ENCODE measurements at places on chromosomes 4 and X.

- DNase-seq: no peak
Measured at GRCh38 chr4:143374771-143375170, 38.1 kb downstream of the GAB1 start.

GRCh38 chrX:13081395-13082205, 37.2 kb upstream of the FAM9C start:
- DNase-seq: no peak

DNA sequence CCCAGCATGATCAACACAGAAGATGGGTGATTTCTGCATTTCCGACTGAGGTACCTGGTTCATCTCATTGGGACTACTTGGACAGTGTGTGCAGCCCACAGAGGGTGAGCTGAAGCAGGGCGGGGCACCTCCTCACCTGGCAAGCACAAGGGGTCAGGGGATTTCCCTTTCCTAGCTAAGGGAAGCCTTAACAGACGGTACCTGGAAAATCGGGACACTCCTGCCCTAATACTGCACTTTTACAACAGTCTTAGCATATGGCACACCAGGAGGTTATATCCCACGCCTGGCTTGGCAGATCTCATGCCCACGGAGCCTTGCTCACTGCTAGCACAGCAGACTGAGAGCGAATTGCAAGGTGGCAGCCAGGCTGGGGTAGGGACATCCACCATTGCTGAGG, 92.9 kb upstream of the GRID2 start:
- DNase-seq: no peak

DNA sequence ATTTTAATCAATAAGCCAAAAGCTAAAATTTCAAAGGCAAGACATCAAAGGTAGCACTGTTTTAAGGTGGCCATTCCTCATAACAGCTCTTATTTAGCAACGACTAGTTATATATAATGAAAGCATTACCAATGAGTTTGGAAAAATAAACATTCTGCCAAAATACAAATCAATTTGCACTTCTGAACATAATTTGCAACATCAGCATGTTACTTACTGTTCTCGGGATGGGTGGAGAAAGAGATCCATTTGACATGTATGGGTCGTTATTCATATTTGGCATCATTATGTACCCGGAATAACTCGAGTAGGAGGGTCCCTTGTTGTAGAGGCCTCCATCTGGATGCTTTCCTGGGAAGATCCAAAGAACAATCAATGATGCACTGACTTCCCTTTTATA, 5.4 kb downstream of the LEF1 start:
- DNase-seq: no peak

Data from activated CD8-positive, alpha-beta memory T cell treated with anti-CD3 and anti-CD28 coated beads for 48 hours (primary cell).